ENCODE measurements at places on chromosomes 2 and 18.
A peak's percentile ranks its signal among the peaks of the same experiment; 100 is the strongest.

- DNase-seq = no peak
These were observed 10.9 kb downstream of the GNLY start for GRCh38 chr2:85704800-85705679.

DNA sequence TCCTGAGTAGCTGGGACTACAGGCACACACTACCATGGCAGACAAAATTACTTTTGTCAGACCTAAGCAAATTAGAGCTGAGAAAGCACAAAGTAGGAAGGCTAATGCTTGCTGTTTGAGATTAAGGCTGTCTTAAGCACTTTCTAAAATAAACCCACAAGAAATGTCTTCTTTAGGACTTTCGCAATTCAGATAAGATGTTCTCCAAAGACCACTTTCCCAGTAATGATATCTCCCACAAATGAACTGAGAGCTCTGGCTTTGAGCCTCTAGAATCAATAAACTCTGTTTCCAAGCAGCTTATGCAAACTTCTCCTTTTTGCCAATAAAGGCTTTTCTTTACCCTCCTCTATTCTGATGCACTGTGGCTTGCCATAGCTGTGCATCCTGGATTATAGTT, 32.0 kb upstream of the GALNT1 start:
- DNase-seq = no peak

- DNase-seq = peak; percentile 3
These were observed 71.4 kb upstream of the ZNF385B start for GRCh38 chr2:179932786-179933185.

DNA sequence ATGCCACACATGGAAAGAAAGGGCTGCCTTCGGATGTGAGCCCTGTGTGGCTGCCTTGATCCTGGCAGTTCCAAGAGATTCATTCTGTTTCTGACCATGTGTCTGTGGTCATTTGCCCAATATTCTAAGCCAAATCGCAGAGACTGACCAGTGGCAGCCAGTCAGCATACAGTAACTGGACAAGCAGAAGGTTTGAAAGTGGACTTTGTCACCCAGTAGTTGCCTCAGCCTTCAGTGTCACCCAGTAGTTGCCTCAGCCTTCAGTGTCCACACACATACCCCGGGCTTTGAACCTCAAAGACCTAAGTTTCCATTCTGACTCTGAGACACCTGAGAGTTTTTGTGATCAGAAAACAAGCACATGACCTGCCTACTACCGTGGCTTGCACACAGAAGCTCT, 5.0 kb downstream of the RFX8 start:
- no peak for DNase-seq

Measured in fibroblast of upper back skin (primary cell).